ENCODE measurements at places on chromosomes 3 and 15. TPM values are rescaled to one million over a fixed set of nuclear protein-coding genes. Genes with fewer than 3 reads are reported as not detected.

Gene VPS33B
- 15.0 TPM for total RNA-seq

DNA sequence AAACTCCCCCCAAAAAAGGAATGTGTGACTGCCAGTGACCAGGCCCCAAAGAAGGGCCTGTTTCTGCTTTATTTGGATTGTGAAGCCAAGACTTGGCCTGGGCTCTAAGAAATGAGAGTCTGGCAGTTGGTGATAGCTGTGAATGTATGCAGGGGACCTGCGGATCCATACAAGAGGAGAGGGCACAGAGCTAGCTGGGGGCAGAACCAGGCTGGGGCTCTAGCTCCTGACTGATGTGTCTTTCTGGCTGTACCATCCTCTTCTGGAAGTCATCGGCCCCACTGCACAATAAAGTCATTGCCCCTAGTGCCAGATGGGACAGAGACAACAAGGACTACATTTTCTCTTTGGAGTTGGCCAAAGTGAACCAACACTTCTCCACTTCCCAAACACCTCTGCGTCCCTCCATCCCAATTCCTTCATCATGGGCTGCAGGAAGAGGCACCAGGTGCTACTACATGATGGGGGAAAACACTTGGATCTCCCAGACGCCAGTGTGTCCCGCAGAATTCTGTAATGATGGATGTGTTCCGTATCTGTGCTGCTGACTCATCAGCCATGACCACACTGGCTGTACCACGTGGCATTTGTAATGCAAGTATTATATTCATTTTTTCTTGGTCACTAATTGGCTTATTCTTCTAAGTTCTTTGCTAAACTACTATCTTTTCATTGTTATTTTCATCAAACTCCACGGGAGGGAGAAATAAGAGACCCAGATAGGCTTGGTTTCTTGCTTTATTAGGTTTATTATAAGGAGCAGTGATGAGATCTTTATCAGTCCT, 1.7 kb upstream of the PLA2G4F start:
- no peak for DNase-seq

GRCh38 chr15:82966671-82967071, 14.2 kb upstream of the HOMER2 start:
- no peak for DNase-seq

GRCh38 chr15:53648934-53649333, 110.5 kb downstream of the WDR72 start:
- no peak for DNase-seq

DNA sequence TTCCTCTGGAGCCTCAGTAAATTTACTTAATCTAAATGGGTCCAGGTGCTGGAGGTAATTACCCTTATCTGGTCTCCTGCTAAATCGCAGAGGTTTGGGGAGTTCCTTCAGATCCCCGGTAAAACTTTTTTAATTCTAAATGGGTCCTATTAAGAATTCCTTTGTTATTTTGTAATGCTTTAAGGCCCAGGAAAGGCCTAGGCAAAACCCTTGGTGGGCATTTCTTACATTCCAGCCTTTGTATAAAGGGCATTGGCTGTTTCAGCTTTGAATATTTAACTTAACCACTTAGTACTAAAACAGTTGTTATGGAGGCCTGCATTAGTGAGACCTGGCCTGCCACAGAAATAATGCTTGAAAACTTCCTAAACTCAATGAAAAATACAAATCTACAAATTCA, 14.9 kb upstream of the ZNF662 start:
- no peak for DNase-seq

- no peak for DNase-seq
These were observed 60.8 kb upstream of the GOLIM4 start for GRCh38 chr3:168156479-168156878.

DNA sequence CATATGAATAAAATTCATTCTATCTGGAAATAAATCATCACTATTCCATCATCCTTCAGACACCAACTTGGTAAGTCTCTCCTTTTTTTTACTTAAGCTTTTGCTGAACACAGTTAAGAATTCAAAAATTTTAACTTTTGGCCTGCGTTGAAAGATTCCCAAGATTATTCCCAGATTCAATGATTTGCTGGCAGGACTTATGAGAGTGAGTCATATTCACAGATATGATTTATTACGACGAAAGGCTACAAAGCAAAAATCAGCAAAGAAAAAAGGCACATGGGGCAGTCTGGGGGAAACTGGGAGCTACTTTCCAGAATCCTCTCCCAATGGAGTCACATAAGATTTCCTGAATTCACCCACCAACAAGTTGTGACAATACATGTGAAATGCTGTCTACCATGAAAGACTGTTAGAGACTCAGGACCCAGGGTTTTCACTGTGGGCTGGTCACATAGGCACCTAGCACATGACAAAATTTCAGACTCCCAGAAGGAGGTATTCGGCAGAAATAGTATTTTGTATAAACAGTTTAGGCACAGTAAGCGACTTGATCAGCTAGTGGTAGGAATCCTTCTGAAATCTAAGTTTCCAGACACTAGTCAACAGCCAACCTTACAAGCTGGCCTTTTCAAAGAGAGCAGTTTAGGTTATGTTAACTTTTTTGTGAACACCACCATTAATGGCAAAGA, 82.1 kb downstream of the DLG1 start:
- DNase-seq, result no peak
